ENCODE measurements at places on chromosomes 3 and 15. TPM values are rescaled to one million over a fixed set of nuclear protein-coding genes. Genes with fewer than 3 reads are reported as not detected.

Gene SGO1
- polyA plus RNA-seq = 3.4 TPM

Gene C3orf52
- 12.9 TPM for polyA plus RNA-seq

Gene NR1I2
- polyA plus RNA-seq = not detected

Gene FOXB1
- not detected for polyA plus RNA-seq

Gene GNAT1
- not detected for polyA plus RNA-seq

Gene SNTN
- not detected for polyA plus RNA-seq

Gene IL1RAP
- 62.8 TPM for polyA plus RNA-seq

Gene HRG
- polyA plus RNA-seq = 0.03 TPM

Gene PLOD2
- polyA plus RNA-seq = 30.0 TPM

Gene GAP43
- not detected for polyA plus RNA-seq

Gene HACL1
- polyA plus RNA-seq = 23.1 TPM

Gene DNAJA4
- polyA plus RNA-seq = 5.7 TPM

Gene SLC6A20
- 0.34 TPM for polyA plus RNA-seq

Gene MORC1
- polyA plus RNA-seq = not detected

Gene GCNT3
- polyA plus RNA-seq = 0.26 TPM

Gene RAB6B
- 2.9 TPM for polyA plus RNA-seq

Gene SNX4
- 17.9 TPM for polyA plus RNA-seq

Gene LTK
- not detected for polyA plus RNA-seq

Gene STAB1
- not detected for polyA plus RNA-seq

Gene CIP2A
- 2.3 TPM for polyA plus RNA-seq

Gene TRIP4
- polyA plus RNA-seq = 31.5 TPM

Gene KNG1
- polyA plus RNA-seq = not detected

Gene NR2E3
- 0.18 TPM for polyA plus RNA-seq

Gene POLQ
- polyA plus RNA-seq = 4.4 TPM

Gene KBTBD8
- 4.2 TPM for polyA plus RNA-seq

Gene CLCN2
- 3.1 TPM for polyA plus RNA-seq

Gene TGM4
- polyA plus RNA-seq = 1.3 TPM

Gene UNC13C
- not detected for polyA plus RNA-seq

Gene LEKR1
- 0.14 TPM for polyA plus RNA-seq
